ENCODE measurements at places on chromosomes 3 and 15. TPM values are rescaled to one million over a fixed set of nuclear protein-coding genes. Genes with fewer than 3 reads are reported as not detected.

- H3K27ac ChIP-seq: no peak overlapping the region
- H3K27me3 ChIP-seq: peaks cover 17% of the 10 kb centered on the region
- no peaks in the 10 kb centered on the region for H3K36me3 ChIP-seq
- DNase-seq: no peak
Measured at GRCh38 chr15:45751629-45752028, 116.8 kb downstream of the SQOR start.

SH2D7 gene
- total RNA-seq: not detected

SCAANT1 gene
- total RNA-seq: not detected

MELTF gene
- total RNA-seq: 6.1 TPM

- peak overlapping the region; percentile 67 for H3K27ac ChIP-seq
- H3K4me1 ChIP-seq: peaks cover 63% of the 10 kb centered on the region
- peak overlapping the region; percentile 1 for H3K4me3 ChIP-seq
- DNase-seq: no peak
- no peaks in the 10 kb centered on the region for H3K27me3 ChIP-seq
Measured at GRCh38 chr3:177144922-177145321, 52.4 kb downstream of the TBL1XR1 start.

- H3K4me1 ChIP-seq: peaks cover 19% of the 10 kb centered on the region
- no peak for DNase-seq
- no peak overlapping the region for H3K27ac ChIP-seq
- peaks cover 8% of the 10 kb centered on the region for H3K36me3 ChIP-seq
- H3K4me3 ChIP-seq: no peak overlapping the region
Measured at GRCh38 chr3:196533260-196533681, 18.1 kb upstream of the SMCO1 start.

FGF7 gene
- total RNA-seq: not detected

DNA sequence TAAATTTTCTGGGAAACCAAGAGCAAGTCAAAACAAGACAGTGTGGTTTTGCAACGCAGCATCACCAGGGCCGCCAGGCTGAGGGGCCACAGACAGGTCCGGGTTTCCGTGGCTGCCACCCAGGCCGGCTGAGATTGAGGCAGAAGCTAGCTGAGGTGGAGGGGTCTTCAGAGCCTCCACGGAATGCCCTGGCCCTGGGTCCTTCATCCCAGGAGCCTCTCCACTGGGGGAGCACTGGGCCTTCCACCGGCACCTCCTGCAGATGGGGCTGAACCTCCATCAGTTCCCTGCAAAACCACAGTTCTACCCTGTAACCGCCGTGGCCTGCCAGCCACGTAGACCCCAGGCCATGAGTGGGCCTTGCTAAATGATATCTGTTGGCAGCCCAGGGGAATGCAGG lies 152.7 kb downstream of the CHSY1 start:
- H3K4me1 ChIP-seq: peaks cover 19% of the 10 kb centered on the region
- peaks cover 9% of the 10 kb centered on the region for H3K27me3 ChIP-seq
- no peak overlapping the region for H3K4me3 ChIP-seq
- H3K27ac ChIP-seq: no peak overlapping the region

COPG1 gene
- total RNA-seq: 157 TPM

GRCh38 chr3:21054064-21054463 lies 696.9 kb downstream of the ZNF385D start:
- no peaks in the 10 kb centered on the region for H3K27me3 ChIP-seq
- H3K4me3 ChIP-seq: no peak overlapping the region
- H3K4me1 ChIP-seq: no peaks in the 10 kb centered on the region
- no peak for DNase-seq
- H3K36me3 ChIP-seq: no peaks in the 10 kb centered on the region

- DNase-seq: no peak
- no peak overlapping the region for H3K27ac ChIP-seq
- H3K4me1 ChIP-seq: no peaks in the 10 kb centered on the region
- peaks cover 2% of the 10 kb centered on the region for H3K27me3 ChIP-seq
Measured at GRCh38 chr3:37852771-37853170, 8.9 kb upstream of the CTDSPL start.

GPR62 gene
- not detected for total RNA-seq

GRCh38 chr3:48426401-48426909 lies 3.4 kb downstream of the PLXNB1 start:
- peaks cover 7% of the 10 kb centered on the region for H3K36me3 ChIP-seq
- H3K4me1 ChIP-seq: peaks cover 12% of the 10 kb centered on the region
- H3K4me3 ChIP-seq: no peak overlapping the region
- H3K27ac ChIP-seq: no peak overlapping the region

GRCh38 chr15:88389120-88389519 lies 78.1 kb downstream of the MRPL46 start:
- peaks cover 2% of the 10 kb centered on the region for H3K4me1 ChIP-seq
- no peak overlapping the region for H3K27ac ChIP-seq
- H3K27me3 ChIP-seq: peaks cover 6% of the 10 kb centered on the region

GRCh38 chr3:171460725-171461524 lies 720 bp upstream of the TNIK start:
- peak; percentile 52 for DNase-seq
- H3K4me1 ChIP-seq: peaks cover 39% of the 10 kb centered on the region
- H3K27me3 ChIP-seq: no peaks in the 10 kb centered on the region
- peak overlapping the region; percentile 94 for H3K4me3 ChIP-seq

GABRB3 gene
- not detected for total RNA-seq

- peaks cover 4% of the 10 kb centered on the region for H3K27me3 ChIP-seq
- DNase-seq: no peak
- H3K36me3 ChIP-seq: peaks cover 3% of the 10 kb centered on the region
- peak overlapping the region; percentile 86 for H3K4me3 ChIP-seq
- no peak overlapping the region for H3K27ac ChIP-seq
- peaks cover 46% of the 10 kb centered on the region for H3K4me1 ChIP-seq
Measured at GRCh38 chr3:43692971-43693370, 2.2 kb downstream of the ABHD5 start.

DNA sequence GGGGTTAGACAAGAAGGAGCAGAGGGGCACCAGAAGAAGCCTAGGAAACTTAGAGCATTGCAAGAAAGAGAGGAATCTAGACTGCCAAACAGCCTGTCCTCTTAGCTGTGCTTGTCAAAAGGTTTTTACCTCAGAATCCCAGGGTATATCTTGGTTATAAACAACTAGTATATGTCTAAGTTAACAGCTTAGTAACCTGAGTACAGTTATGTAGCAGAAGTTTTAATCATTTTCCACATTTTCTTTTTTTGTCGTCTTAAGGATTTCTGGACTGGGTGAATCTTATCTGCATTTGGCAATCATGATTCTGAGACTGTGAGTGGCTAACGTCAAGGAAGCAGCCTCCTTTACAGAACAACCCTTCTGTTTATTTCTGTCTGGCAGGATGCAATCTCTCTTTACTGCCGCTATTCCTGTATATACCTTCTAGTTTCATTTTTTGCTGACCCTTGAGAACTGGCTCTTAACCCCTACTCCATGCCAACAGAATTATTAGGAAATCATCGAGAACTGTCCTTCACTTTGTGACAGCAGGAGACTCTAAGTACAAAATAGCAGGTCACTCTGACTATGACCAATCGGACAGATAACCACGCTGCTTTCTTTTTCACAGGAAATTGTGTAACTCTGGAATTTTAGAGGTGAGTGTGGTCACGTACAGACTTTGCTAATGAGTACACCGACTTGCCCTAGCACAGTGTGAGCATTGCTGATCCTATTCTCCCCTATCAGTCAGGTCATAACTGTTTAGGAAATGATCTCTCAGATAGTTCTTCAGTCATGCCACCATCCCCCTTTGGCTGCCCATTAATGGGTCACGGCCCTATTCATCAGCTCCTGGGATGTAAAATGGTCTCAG lies 3.3 kb upstream of the CP start:
- peak; percentile 31 for DNase-seq
- H3K4me1 ChIP-seq: peaks cover 22% of the 10 kb centered on the region
- H3K27ac ChIP-seq: peak overlapping the region; percentile 55
- peaks cover 3% of the 10 kb centered on the region for H3K27me3 ChIP-seq
- H3K4me3 ChIP-seq: peak overlapping the region; percentile 69

All from activated CD4-positive, alpha-beta memory T cell treated with anti-CD3 and anti-CD28 coated beads, Interleukin-2, amount 10 ng/mL, durations not matched to agents 7 days and 5 days (primary cell).